ENCODE measurements at places on chromosomes 2 and 18. TPM values are rescaled to one million over a fixed set of nuclear protein-coding genes. Genes with fewer than 3 reads are reported as not detected.

Gene PSMA8
- not detected for total RNA-seq

Gene INHBB
- total RNA-seq = 0.70 TPM

Gene NT5C1B
- not detected for total RNA-seq

Gene IL36A
- total RNA-seq = not detected

Gene EFHD1
- total RNA-seq = 7.4 TPM

Gene IL37
- not detected for total RNA-seq

Gene WDR54
- total RNA-seq = 2.5 TPM

Gene RUFY4
- total RNA-seq = 0.27 TPM

Gene HNMT
- total RNA-seq = 21.2 TPM

Gene SERPINB13
- not detected for total RNA-seq

Gene ZNF385B
- total RNA-seq = 7.4 TPM

Gene AGXT
- total RNA-seq = not detected
